Uterus (tissue), 4 donors: ENCODE measurements at places on chromosomes 16 and 17. TPM values are rescaled to one million over a fixed set of nuclear protein-coding genes. Genes with fewer than 3 reads are reported as not detected.

Gene TP53TG3D
- total RNA-seq: not detected

Gene CSH1
- not detected for total RNA-seq

DNA sequence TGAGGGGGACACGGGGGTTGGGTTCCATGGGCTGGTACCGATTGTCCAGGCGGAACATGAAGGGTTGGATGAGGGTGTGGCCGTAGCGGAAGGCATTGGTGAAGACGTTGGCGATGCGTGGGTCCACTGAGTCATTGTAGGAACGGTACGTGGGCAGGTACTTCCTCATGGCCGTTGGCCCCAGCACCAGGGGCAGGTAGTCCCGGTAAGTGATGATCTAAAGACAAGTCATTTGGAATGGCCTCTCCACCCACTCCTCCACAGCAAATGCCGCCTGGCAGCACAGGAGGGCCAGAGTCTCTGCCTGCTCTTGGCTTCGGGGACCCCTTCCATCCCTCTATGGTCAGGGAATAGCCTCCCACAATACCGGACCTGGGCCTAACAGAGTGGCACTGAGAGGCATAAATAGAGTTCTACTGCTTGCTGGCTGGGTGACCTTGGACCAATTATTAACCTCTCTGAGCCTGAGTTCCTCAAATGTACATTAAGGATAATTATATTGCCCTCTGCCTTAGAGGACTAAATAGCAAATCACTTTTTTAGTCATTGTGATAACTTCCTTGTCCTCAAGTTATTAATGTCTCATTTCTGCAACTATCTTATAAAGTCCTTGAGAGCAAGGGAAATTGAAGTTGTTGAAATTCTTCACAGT is 7.2 kb downstream of the MPO start:
- DNase-seq: no peak

GRCh38 chr17:41535764-41536481 is 7.8 kb upstream of the KRT19 start:
- DNase-seq: no peak

DNA sequence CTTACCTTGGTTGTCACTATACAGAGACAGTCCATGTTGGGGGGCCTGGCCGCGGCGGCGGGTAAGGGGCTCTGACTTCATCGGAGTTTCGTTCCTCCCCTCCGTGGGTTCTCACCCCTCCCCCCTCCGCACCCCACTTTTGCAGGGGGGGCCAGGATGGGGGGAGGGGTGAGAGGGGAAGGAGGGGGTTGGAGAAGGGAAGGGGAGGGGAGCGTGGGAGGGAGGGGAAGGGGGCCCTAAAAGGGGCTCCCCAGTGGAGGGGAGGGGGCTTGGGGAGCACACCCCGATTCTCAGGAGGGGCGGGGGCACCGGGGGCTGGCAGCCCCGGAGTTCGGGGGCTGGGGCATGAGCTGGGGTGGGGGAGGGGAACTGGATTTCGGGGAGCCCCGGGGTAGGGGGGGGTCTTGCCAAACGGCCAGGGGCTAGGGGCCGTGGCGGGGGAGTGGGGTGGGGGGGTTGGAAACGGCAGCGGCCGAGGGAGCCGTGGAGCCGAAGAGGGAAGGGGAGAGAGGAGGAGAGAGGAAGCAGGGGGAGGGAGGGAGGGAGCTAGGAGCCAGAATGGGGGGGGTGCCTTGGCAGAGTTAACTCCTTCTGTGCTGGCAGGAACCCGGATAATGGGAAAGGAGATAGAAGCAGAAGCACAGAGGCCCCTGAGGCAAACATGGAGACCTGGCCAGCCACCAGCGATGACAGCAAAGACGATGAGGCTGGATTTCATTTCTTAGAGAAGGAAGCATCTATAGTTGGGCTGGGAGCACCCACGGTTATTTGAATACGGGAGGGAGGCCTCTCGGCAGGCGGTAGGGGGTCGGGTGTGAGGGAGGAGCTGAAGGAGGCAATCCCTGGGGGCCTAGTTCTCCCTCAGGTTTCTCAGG is 2.3 kb downstream of the DLG4 start:
- peak; percentile 68 for DNase-seq

GRCh38 chr17:29243792-29244191 is 2.9 kb upstream of the CRYBA1 start:
- no peak for DNase-seq

DNA sequence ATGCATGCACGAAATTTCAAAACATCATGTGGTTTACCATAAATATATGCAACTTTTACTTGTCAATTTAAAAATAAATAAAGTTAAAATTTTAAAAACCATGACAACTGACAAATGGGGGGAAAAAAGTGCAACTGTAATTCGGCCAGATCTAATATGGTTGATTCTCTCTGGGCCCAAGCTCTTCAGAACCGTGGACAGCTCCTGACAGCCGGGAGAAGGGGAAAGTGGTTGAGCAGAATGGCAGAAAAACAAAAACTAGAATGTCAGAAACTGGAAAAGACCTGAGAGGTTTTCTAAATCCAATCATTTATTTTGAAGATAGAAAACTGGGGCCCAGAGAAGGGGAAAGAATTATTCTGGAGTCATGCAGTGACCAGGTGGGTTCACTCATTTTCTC is 126.6 kb downstream of the TMEM132E start:
- no peak for DNase-seq

DNA sequence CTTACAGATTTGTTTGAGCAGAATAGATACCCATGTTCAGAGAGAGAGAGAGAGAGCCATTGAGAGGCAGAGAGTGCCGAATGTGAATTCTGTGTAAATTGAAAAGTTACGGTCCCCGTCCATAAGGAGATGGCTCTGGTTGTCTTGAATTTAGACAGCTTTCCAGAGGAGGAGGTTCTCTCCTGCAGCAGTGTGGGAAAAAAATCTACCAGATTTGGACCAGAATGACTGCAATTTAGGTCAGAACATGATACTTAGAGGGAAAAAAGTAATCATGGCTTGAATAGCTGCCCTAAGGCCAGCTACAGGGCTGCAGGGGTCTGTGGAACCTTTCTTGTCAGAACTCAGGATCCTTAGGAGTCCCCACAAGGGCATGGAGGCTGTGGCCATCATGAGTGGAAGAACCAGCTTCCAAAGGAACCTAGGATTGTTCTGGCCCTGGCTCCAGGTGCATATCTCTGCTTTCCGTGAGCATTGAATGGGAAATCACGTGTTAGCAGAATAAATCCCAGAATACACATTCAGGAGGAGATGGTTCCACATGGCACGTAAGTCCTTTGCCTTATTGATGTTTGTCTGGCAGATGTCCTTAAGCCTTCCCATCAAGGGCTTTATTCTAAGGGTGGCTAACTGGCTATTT is 13.0 kb downstream of the PITPNC1 start:
- DNase-seq: no peak

- no peak for DNase-seq
These were observed 151.0 kb downstream of the SHISA9 start for GRCh38 chr16:13052431-13052830.

DNA sequence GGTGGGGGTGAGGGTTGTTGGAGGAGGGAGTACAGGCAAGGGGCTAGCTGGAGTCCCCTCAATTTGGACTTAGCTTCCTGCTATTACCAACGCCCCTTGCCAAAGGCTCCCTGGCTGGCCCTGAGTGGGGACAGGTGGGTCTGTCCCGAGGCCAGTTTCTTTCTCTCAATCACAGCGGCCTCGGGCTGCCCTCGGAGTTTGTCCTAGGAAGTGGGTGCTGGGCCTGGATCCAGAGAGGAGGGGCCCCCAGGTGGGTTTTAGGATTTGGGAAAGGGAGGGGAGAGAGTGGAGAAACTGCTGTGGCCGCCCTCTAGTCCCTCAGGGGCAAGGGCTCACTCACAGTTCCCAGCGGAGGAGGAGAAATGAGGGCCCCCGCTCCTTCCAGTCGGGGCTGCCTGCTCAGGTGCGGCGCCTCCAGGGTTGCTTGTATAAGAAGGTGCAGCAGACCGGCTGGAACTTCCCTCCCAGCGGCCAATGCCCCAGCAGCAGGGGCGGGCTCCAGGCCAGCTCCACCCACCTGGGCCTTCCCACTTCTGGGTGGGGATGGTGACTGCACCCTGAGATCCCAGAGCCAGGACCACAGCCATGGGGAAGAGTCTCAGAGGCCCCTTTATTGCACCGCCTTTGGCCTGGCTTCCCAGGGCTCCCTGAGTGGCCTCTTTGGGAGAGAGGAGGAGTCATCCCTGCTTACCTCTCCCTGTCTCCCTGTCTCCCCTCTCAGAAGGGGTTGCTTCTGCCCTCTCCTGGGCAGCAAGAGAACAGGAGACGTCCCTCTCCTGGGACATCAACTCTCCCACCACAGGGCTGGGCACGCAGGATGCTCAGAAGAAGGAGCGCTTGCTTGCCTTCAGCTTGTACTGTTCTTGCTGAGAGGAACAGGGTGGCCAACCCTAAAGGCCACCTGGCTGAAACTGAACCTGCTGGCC is 112.0 kb upstream of the SMURF2 start:
- DNase-seq: no peak

GRCh38 chr16:12095275-12096156 is 119.0 kb downstream of the SNX29 start:
- DNase-seq: peak; percentile 63

Gene CCDC92B
- 0.21 TPM for total RNA-seq

DNA sequence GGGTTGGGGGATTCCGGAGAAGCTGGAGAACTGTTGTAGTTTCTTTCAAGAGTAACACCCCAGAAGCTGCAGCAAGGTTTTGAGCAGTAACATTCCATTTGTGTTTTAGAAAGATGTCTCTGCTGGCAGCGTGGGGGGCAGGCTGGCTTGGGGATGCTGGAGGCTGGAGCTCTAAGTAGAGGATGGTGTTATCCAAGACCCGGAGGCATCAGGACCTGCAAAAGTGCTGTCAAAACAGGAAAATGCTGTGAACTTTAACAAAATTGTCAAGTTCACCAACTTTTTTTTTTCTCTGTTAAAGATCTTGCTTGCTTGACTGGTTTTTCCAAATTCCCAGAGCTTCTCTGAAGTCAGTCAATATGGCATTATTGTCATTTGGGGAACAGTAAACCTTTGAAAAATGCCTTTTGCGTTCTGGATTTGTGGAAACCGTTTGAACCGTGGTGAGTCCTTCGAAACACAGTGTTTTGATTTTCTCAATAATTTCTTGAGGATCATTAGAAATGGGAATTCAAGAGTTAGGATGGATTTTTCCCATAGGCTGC is 189.6 kb upstream of the NLRP1 start:
- no peak for DNase-seq

DNA sequence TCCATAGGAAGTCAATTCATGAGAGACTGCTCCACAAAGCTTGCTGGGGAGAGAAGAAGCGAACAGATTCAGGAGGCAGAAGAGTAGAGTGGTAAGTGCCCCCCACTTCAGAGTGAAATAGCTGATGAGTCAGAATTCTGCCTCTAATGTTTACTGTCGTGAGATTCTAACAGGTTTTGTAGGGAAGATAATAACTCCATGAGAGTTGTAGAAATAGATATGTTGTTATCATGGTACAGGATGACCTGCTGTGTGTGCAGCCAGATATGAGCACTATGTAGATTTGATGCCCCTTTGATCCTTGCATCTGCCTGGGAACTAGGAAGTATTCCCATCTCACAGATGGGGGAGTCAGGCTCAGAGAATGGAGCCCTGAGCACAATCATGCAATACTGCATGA is 502.4 kb upstream of the CDH11 start:
- no peak for DNase-seq

DNA sequence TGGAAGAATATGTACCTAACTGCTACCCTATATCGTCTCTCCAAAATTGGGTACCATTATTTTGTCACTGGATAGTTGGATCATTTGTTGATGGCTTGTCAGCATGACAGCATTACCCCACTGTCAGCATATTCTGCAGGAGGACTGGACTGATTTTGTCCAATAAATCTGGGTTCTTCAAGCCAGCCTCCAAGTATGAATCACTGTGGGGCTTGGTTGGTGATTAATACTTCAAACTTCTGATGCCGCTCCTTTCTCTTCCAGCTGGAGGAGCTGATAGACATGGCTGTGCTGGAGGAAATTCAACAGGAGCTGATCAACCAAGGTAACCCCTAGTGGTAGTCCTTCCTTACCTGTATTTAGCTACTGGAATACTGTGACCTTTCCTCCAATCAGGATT is 2.5 kb downstream of the RPAIN start:
- DNase-seq: no peak

GRCh38 chr16:11142261-11142630 is 113.8 kb downstream of the SOCS1 start:
- no peak for DNase-seq

Gene SLC2A4
- 2.6 TPM for total RNA-seq

- no peak for DNase-seq
These were observed 576 bp downstream of the EPOP start for GRCh38 chr17:38674014-38674748.

DNA sequence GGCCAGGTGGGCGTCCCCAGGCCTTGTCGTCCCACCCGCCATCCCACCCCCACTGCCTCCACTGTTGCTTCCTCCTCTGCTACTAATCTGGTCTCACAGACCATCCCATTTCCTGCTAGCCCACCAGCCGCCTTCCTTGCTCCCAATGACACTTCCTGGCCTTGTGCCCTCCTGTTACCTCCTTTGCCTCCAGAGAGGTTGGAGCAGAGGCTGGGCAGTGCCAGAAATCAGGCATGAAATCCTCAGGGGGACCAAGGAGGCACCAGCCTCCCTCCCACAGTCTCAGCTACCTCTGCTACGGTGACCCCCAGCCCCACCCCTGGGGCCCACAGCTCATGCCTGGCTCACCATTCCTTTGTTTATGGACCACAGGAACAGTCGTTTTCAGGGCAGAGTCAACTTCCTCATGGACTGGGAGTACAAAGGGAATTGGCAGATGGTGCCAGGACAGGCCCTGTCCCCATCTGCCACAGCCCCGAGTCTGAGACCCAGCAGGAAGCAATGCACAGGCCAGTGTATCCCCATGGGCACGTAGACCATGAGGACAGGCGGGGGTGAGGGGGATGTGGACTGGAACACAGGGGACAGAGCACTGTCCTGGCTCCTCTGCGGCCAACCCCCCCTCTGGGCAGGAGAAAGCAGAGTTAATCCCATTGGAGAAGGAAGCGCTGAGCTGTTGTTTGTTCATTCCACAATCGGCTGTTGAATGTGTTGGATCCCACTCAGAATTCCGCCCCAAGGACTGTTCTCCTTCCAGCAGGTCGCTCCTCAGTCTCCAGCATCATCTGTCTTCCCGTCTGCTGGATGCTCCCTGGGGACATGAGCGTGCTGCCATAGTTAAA is 2.2 kb upstream of the CDH5 start:
- DNase-seq: peak; percentile 70

DNA sequence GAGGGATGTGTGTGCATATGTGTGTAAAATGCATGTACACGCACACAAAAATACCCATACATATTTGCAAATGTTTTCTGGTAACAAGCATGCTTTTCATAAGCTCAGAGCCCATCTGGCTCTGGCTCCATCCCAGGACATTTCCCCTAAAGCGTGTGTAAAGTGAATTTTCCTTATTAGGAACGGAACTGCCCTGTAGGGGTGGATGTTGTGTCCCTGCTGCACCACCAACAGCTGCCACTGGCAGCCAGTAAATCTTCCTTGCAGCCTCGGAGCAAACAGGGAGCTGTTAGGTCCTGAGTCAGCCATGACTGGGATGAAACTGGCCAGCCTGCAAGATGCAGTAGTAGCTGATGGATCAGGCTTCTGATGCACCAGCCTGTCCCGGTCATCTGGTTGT is 393.5 kb downstream of the UTP18 start:
- DNase-seq: no peak

Gene GLTPD2
- not detected for total RNA-seq

Gene GPR142
- 0.73 TPM for total RNA-seq
